Endothelial cell (in vitro differentiated cells): ENCODE measurements at places on chromosomes 2 and 18. TPM values are rescaled to one million over a fixed set of nuclear protein-coding genes. Genes with fewer than 3 reads are reported as not detected.
A peak's percentile ranks its signal among the peaks of the same experiment; 100 is the strongest.

Gene RAB6D
- total RNA-seq = 0.59 TPM

Gene LYG1
- total RNA-seq = 1.4 TPM

GRCh38 chr18:55833543-55833942, 245.6 kb upstream of the TCF4 start:
- H3K4me1 ChIP-seq = peaks cover 8% of the 10 kb centered on the region
- H3K4me3 ChIP-seq = no peak overlapping the region
- DNase-seq = no peak
- no peaks in the 10 kb centered on the region for H3K27me3 ChIP-seq
- no peaks in the 10 kb centered on the region for H3K36me3 ChIP-seq

DNA sequence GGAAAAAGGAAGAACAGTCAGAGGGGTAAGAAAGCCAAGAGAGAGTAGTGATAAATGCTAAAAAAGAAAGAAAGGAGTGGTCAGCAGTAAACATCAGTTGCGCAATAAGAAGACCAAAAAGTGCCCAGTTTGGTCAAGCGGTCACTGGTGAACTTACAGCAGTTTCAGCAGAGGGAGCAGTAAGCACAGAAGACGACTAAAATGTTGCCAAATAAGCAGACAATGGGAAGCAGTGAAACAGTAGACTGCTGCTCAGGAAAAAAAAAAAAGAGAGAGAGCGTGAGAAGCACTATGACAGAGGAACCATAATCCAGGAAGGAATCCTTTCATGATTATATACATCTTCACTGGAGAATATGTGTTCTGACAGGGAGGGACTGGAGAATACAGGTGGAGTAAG, 45.8 kb downstream of the DNAJC10 start:
- no peak overlapping the region for H3K4me3 ChIP-seq
- H3K4me1 ChIP-seq = peaks cover 12% of the 10 kb centered on the region
- H3K27ac ChIP-seq = peak overlapping the region; percentile 48
- H3K27me3 ChIP-seq = peaks cover 4% of the 10 kb centered on the region
- peaks cover 48% of the 10 kb centered on the region for H3K36me3 ChIP-seq
- no peak for DNase-seq

Gene MTCL1
- 3.8 TPM for total RNA-seq

DNA sequence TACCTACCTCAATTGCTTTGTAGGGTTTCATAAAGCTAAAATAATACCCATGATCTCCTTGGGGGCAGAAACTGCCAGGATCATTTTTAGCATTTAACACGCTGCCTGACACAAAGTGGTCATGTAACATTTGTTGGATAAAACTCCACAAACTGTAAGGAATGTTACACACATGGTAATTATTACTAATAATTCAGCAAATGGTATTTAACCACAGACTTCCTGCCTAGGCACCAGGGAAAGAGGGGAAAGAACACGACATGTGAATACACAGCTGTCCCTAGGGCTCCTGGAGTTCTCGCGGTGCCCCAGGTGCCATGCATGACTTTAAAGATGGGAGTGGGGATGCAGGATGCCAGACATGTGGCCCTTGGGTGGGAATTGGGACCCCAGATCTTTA, 43.5 kb downstream of the ASAP2 start:
- H3K36me3 ChIP-seq = no peaks in the 10 kb centered on the region
- no peak overlapping the region for H3K4me3 ChIP-seq
- H3K27ac ChIP-seq = no peak overlapping the region

Gene STK16
- 29.5 TPM for total RNA-seq

Gene GBX2
- 3.5 TPM for total RNA-seq

DNA sequence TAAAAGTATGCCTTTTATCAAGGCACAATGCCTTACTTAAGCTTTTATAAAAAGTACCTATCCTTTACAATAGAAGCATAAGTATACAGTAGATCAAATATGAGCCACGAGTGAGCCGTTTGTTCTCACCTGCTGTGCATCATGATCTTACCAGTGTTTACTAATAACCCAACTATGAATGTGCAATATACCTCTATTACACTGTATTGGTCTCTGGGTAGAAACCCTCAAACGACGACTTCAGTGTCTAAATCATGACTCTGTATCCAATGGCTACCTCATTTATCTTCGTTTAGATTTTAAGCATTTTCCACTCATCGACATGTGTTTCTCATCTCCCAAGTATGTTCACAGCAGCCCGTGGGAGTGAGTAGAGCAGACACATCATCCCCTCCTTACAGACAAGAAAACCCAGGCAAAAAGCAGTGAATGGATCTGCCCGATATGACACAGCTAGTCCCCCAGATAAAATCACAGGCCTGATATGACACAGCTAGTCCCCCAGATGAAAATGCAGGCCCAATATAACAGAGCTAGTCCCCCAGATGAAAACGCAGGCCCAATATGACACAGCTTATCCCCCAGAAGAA, 279.8 kb downstream of the TNS1 start:
- H3K27ac ChIP-seq = no peak overlapping the region
- H3K27me3 ChIP-seq = peaks cover 2% of the 10 kb centered on the region
- no peak overlapping the region for H3K4me3 ChIP-seq
- no peak for DNase-seq

DNA sequence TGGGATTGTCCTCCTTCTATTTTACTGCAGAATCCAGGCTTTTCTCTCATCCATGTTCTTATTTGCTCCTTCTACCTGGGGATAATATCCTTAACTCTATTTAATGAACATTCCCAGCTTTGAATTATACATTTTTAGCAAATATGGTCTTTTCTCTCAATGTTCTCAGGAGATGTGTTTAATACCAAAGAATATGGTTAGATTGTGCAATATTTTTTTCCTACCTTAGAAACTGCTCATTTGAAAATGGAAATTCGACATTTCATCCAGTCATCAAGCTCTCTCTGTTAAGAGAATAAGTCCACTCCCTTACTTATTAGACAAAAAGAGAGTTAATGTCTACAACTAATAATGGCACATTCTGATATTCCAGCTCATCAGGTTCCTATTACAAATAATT, 160.4 kb upstream of the GULP1 start:
- no peaks in the 10 kb centered on the region for H3K27me3 ChIP-seq
- DNase-seq = no peak
- H3K4me3 ChIP-seq = no peak overlapping the region
- no peaks in the 10 kb centered on the region for H3K36me3 ChIP-seq
- H3K27ac ChIP-seq = no peak overlapping the region
- peaks cover 5% of the 10 kb centered on the region for H3K4me1 ChIP-seq

Gene TCF4
- total RNA-seq = 175 TPM

GRCh38 chr18:48785091-48785614, 165.6 kb downstream of the SMAD7 start:
- no peak overlapping the region for H3K27ac ChIP-seq
- peaks cover 14% of the 10 kb centered on the region for H3K27me3 ChIP-seq
- DNase-seq = no peak
- H3K4me3 ChIP-seq = no peak overlapping the region
- peaks cover 36% of the 10 kb centered on the region for H3K4me1 ChIP-seq

GRCh38 chr2:178194600-178195389, 483 bp downstream of the OSBPL6 start:
- DNase-seq = peak; percentile 59
- H3K27me3 ChIP-seq = peaks cover 7% of the 10 kb centered on the region
- H3K4me1 ChIP-seq = peaks cover 9% of the 10 kb centered on the region
- H3K36me3 ChIP-seq = no peaks in the 10 kb centered on the region
- H3K4me3 ChIP-seq = peak overlapping the region; percentile 90

GRCh38 chr18:57698571-57699276, 77.1 kb upstream of the NARS1 start:
- H3K4me1 ChIP-seq = peaks cover 5% of the 10 kb centered on the region
- no peak overlapping the region for H3K27ac ChIP-seq
- no peak overlapping the region for H3K4me3 ChIP-seq
- no peak for DNase-seq
- H3K27me3 ChIP-seq = peaks cover 8% of the 10 kb centered on the region
- peaks cover 43% of the 10 kb centered on the region for H3K36me3 ChIP-seq

DNA sequence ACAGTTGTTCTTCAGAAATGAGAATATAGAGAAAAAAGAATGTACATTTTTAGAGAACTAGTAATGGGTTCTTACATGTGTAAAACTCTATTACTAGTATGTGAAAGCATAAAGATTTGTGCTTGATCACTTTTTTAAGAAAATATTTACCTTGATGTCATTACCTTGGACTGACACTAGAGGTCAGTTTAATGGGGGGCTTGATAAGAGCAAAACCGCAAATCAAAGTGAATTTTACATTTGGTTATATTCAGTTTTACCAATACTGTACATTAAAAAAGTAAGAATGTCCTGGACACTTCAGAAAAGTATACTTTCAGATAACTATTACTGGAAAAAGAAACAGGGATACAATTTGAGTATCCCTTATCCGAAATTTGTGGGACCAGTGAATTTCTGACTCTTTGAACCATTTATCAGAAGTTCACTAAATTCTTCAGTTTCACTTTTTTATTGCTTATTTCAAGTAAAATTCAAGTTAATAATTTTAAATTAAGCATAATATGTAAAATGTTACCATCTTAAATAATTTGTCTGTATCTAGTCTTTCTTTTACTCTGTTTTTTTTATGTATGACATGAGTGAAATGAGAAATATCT, 1149.5 kb downstream of the DSC3 start:
- no peaks in the 10 kb centered on the region for H3K4me1 ChIP-seq
- H3K36me3 ChIP-seq = no peaks in the 10 kb centered on the region
- DNase-seq = no peak
- H3K27me3 ChIP-seq = no peaks in the 10 kb centered on the region
- H3K27ac ChIP-seq = no peak overlapping the region

GRCh38 chr2:216603010-216603883, 30.0 kb upstream of the IGFBP2 start:
- peaks cover 25% of the 10 kb centered on the region for H3K4me1 ChIP-seq
- H3K27me3 ChIP-seq = peaks cover 5% of the 10 kb centered on the region
- no peaks in the 10 kb centered on the region for H3K36me3 ChIP-seq
- DNase-seq = no peak

Gene CFC1
- 1.2 TPM for total RNA-seq

GRCh38 chr18:49487711-49488310, 777 bp upstream of the C18orf32 start:
- peaks cover 43% of the 10 kb centered on the region for H3K36me3 ChIP-seq
- no peak for DNase-seq
- peak overlapping the region; percentile 86 for H3K27ac ChIP-seq
- peak overlapping the region; percentile 98 for H3K4me3 ChIP-seq
- peaks cover 39% of the 10 kb centered on the region for H3K4me1 ChIP-seq

GRCh38 chr2:66021296-66021695, 413.6 kb upstream of the MEIS1 start:
- H3K27me3 ChIP-seq = no peaks in the 10 kb centered on the region
- H3K27ac ChIP-seq = no peak overlapping the region
- no peaks in the 10 kb centered on the region for H3K36me3 ChIP-seq
- no peak for DNase-seq

Gene MSH6
- total RNA-seq = 82.0 TPM

DNA sequence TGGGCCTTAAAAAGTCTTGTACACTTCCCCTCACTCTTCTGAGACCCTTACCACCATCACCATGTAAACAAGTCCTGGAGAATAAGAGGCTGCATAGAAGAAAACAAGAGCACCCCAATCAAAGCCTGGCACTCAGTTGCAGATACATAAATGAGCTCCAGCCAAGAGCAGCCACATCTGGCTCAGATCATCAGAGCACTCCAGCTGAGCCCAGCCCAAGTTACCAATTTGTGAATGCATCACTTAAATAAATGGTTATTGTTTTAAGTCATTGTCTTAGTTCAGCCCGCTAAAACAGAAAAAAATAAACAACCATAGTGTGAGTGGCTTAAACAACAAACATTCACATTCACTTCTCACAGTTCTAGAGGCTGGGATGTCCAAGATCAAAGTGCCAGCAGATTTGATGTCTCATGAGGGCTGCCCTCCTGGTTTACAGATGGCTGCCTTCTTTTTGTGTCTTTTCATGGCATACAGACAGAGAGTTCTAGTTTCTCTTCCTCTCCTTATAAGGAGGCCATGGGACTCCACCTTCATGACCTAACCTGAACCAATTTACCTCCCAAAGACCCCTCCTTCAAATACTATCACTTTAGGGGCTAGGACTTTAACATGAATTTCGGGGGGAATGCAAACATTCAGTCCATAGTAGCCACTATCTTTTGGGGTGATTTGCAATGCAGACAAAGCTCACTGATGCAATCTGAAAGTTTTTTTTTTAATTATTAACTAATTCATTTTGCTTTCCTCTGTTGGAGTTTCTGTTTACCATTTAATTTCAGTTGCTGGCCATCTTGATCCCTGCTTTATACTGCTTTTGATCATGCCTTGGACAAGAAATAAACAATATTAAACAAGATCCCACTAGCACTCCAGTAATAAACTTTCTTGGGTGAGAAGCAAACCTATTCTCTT, 187.5 kb upstream of the ACVR2A start:
- no peaks in the 10 kb centered on the region for H3K36me3 ChIP-seq
- no peaks in the 10 kb centered on the region for H3K27me3 ChIP-seq
- H3K4me3 ChIP-seq = no peak overlapping the region
- no peak for DNase-seq
- no peaks in the 10 kb centered on the region for H3K4me1 ChIP-seq

- peaks cover 10% of the 10 kb centered on the region for H3K36me3 ChIP-seq
- H3K27me3 ChIP-seq = peaks cover 1% of the 10 kb centered on the region
- H3K4me3 ChIP-seq = no peak overlapping the region
- peaks cover 8% of the 10 kb centered on the region for H3K4me1 ChIP-seq
- no peak for DNase-seq
Measured at GRCh38 chr2:121491518-121491917, 39.2 kb upstream of the RNU4ATAC start.

DNA sequence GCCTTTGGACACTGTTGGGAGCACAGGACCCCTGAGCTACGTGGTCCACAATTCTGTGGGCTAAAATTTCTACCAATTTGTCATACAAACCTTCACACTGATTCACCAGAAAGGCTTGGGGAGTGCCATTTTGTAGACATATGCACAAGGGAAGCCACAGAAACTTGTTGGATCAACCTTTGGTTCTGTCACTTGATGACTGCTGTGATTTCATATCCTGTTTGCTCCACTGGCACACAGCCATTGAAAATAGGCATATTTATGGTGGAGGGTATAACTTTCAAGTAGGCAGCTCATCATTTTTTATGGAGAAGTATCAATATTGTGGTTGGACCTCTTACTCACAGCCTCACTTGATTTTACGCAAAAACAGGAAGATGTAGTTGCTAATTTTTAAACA, 10.5 kb downstream of the NAPG start:
- H3K4me3 ChIP-seq = no peak overlapping the region
- DNase-seq = no peak
- H3K36me3 ChIP-seq = peaks cover 13% of the 10 kb centered on the region
- H3K27me3 ChIP-seq = no peaks in the 10 kb centered on the region

Gene UGT1A3
- total RNA-seq = not detected

Gene GYPC
- 154 TPM for total RNA-seq

DNA sequence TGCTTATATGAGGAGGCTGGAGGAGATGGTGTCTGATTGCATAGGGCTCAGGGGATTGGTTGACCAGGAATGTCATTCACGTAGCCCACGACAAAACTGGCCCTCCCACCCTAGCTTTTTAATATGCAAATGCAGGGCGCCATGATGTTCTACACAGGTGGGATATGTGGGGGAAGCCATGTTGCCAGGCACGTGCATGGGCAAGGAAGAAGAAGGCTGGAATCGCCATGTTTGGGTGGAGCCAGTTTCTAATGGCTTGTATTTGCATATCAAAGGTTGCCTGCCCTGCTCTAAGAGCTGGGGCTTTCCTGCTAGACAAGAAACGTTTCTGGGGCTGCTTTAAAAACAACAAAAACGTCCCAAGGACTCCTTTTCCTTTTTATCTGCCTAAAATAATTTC, 26.5 kb upstream of the LINC00305 start:
- H3K4me3 ChIP-seq = no peak overlapping the region
- DNase-seq = no peak
- H3K36me3 ChIP-seq = no peaks in the 10 kb centered on the region

Gene CTAGE1
- total RNA-seq = not detected
